ENCODE measurements at places on chromosomes 5 and 9.

- no peak for DNase-seq
Observed at GRCh38 chr5:21070858-21071257, 1082.9 kb upstream of the CDH18 start.

DNA sequence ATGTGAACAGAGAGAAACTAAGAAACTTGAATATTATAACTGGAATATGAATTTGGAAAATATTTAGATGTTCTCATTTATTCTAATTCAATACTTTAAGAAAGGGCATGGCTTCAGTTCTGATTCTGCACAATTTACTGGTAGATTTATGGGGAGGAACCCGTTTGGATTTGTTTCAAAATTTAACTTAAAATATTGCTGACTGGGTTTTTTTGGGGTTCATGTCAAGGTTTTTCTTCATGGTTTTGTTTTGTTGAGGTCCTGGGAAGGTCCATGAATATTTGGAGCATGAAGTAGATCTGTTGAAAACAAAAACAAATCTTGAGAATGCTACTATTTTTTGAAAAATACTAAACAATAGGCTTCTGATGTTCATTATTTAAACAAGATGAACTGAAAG lies 214.7 kb downstream of the PIK3R1 start:
- DNase-seq, result no peak

DNA sequence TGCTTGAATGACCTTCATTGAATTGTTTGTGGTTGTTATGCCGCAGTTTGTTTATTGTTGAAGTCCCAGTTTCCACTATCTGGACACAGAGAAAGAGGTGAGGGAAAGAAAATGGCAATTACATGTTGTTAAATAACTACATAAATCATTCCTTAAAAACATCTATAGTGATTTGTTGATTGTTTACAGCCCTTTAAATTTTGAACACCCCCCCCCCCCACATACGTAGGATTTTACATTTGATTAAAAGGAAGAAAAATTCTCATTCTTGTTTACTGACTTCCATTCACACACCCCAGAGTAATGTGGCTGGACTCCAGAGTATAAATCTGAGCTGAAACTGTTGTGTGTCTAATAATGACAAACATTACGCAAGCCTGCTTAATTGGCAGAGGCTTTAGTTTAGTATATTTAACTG lies 87.1 kb upstream of the FAM174A start:
- DNase-seq, result no peak

GRCh38 chr9:7799944-7800285 lies 337 bp upstream of the DMAC1 start:
- no peak for DNase-seq

GRCh38 chr9:85959955-85960354 lies 19.0 kb downstream of the NAA35 start:
- no peak for DNase-seq

GRCh38 chr5:96506376-96506775 lies 73.3 kb upstream of the PCSK1 start:
- no peak for DNase-seq

- no peak for DNase-seq
Observed at GRCh38 chr5:119270960-119271757, 84.7 kb upstream of the TNFAIP8 start.

- DNase-seq, result no peak
Observed at GRCh38 chr9:129323999-129324553, 146.0 kb upstream of the IER5L start.

Measured in stimulated activated CD8-positive, alpha-beta memory T cell treated with anti-CD3 and anti-CD28 coated beads, Interleukin-15, amount 100 ng/mL, for 48 hours (primary cell).